ENCODE measurements at places on chromosomes 2 and 18.

GRCh38 chr2:222751821-222752719 lies 80.6 kb downstream of the MOGAT1 start:
- DNase-seq: no peak

- DNase-seq: no peak
Observed at GRCh38 chr18:39464006-39464405, 1898.4 kb upstream of the CELF4 start.

DNA sequence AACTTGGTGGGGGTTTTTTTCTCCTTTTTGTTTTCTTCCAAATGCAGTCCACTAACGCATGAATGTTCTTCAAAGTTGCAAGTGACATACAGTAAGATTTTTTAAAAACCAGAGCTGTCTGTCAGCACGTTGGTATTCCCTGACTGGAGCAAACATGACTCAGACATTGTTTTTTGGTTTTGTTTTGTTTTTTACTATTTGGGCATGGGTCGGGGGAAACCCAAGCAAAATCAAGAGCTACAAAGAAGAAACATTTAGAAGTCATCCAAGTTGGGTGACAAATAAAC lies 726 bp upstream of the CCDC88A start:
- DNase-seq: no peak

DNA sequence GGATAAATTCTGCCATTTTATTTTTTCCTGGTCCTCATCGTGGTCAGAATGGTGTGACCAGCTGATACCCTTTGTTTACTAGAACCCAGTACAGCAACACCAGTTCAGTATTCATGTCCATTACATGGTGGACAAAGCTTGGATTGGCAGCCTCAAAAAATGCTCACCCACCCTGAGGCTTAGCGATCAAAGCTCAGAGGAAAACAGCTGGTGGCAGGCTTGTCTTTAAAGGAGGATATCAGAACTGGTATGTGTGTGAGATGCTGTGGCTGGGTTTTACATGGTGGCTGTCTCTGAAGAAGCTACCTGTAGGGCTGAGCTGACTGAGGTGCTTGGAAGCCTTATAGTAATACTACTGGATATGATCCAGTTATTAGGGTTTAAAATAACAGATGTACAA lies 471.1 kb upstream of the MEX3C start:
- peak; percentile 68 for DNase-seq

DNA sequence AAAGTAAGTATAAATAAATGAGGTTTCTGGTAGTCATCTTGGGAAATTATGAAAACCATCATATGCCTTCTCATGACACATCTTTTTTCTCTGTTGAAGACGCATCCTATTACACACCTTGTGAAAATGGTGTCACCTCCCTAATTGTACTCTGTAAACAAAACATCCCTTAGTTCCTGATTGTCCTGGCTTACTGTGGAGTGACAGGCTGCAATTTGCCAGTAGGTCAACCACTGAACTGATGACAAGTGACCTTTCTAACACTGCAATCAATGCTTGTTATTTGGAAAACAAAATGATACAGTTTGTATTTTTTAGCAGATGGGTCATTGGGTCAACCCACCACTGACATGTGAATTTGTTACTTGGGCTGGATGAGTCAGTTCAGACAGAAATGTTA lies 219.5 kb downstream of the PTPRM start:
- DNase-seq: no peak

- DNase-seq: no peak
Observed at GRCh38 chr2:189210250-189211087, 30.9 kb upstream of the COL5A2 start.

GRCh38 chr2:205060269-205060668 lies 515.0 kb downstream of the PARD3B start:
- no peak for DNase-seq

DNA sequence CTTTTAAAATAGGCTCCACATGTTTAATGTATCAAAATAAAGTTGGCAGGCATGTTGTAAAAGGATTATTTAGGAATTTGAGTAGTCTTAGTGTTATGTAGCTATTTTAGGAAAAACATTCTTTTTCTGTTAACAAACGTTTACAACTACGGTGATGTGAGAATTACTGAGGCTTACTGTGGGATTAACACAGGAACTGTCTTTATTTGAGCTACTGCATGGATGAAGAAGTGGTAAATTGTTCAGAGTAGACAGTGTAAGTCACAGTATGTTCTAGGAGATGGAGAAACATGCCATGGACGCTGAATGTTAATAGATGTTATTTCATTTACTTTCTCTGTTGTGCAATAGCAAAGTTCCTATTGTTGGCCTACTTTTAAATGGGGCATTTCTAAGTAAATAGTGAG lies 1.6 kb downstream of the PPM1B start:
- DNase-seq: no peak

GRCh38 chr2:32248299-32248698 lies 16.4 kb downstream of the NLRC4 start:
- no peak for DNase-seq

DNA sequence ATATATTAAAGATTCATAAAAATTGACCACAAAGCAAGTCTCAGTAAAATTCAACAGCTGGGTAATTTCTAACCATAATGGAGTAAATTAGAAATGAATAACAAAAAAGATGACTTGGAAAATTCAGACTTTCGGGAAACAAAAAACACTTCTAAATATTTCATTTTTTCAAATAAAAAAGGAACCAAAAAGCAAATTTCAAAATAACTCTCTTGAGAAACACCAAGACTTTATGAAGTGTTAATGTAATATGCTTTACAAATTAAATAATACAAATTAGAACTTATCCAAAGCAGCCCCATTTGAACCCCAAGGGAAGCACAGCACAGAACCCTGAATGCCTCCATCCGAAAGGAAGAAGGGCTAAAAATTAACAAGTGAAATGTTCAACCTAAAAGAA lies 175.9 kb downstream of the HDAC4 start:
- no peak for DNase-seq

GRCh38 chr2:51953931-51954330 lies 922.0 kb upstream of the NRXN1 start:
- DNase-seq: no peak

- no peak for DNase-seq
Observed at GRCh38 chr2:54083021-54083420, 32.4 kb upstream of the ACYP2 start.

DNA sequence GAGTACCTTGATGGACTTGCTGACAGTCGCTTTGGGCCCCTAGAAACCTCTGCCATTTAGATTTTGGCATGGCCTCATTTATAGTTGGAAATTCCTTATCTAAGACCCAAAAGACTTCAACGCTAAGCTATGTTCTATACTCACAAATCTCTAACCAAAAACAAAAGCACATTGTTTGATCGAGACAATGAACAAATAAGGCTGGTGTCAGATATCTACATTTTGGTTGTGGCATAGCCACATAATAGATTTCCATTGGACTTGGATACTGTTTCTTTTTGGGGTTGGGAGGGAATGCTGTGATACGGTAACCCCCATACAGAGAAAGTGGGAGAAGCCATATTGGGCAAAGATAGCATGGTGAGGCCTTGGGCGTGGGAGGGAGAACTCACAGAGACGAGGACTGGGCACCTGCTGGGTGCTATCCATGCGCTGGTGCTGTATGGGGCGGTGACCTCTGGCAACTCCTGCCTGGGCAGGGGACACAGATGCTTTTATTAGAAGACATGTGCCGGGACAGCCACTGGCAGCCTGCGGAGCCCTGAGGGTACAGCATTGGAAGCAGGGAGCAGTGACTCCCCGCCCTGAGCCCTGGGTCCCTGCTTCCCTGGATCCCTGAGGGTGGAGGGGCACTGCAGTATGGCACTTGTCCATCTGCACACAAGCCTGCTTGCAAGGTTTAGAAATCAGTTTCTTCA lies 97.1 kb downstream of the ASAP2 start:
- DNase-seq: no peak
